Stimulated activated CD4-positive, alpha-beta T cell treated with anti-CD3 and anti-CD28 coated beads, Interleukin-12 subunit alpha, Interleukin-12 subunit beta, amount 100 ng/mL, for 24 hours (primary cell): ENCODE measurements at places on chromosomes 6 and 20.

- no peak for DNase-seq
These were observed 279.7 kb downstream of the UST start for GRCh38 chr6:149026530-149026942.

GRCh38 chr6:39909701-39910100, 24.6 kb downstream of the MOCS1 start:
- DNase-seq: no peak

- DNase-seq: no peak
These were observed 211.7 kb downstream of the ANKRD60 start for GRCh38 chr20:58016779-58017178.

DNA sequence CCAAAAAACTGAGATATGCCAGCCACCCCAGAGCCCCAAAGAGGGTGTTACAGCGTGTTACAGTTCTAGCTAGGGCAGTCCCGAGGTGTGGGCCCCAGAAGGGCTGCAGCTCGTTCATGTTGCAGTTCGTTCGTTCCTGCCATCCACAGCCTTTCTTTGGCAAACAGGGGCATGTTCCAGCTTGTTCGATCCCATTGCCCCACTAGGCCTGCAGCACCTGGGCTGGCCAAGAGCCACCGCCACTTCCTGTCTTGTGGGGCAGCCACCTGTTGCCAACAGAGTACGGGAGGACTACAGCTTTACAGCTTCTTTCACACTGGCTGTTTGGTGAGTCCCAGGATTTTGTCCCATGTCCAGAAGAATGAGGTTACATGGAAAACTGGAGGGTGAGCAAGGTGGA, 198.1 kb downstream of the MMUT start:
- DNase-seq: no peak

DNA sequence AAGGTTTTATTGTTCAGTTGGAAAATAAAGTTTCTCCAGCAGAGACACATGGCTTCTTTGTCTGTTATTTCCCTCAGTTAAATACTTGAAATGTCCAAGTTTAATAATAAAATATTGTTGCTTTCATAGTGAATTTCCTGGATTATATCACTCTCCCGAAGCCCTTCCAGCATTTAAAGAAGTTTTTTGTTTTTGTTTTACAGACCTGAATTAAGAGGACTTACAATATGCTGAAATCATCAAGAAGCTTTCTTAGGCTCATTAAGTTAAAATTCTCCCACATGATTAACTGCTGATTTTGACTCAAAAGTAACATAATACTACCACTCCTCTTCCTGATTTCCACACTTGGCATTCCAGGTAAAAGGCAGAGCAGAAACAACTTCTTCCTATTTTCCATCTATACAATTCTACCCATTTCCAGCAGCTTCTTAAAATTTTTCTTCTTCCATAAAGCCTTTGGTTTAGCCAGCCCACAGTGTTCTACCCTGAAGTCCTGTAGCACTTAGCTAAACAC, 35.8 kb downstream of the PDSS2 start:
- DNase-seq: no peak

- no peak for DNase-seq
These were observed 69.5 kb downstream of the ESF1 start for GRCh38 chr20:13715171-13715570.

- no peak for DNase-seq
These were observed 183.9 kb upstream of the JARID2 start for GRCh38 chr6:15061908-15062515.

- no peak for DNase-seq
These were observed 21.4 kb downstream of the BHLHE23 start for GRCh38 chr20:62985444-62985778.
